Inflammatory macrophage (primary cell): ENCODE measurements at places on chromosomes 12 and 14.

DNA sequence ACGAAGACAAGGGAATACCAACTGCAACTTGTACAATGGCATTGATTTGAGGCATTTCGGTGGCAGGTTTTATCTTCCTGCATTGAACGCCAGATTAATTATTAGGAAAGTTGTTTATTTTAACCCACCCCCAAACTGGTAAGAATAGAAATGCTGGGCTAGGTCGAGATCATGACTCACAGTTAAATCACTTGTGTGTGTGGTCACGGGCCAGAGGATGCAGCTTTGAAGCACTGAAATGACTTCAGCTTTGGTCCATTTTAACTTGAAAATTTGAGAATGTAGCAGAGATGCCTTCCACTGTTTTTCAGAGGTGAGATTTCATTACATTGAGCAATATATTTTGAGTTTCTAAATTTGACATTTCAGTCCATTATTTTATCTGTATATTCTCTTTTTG lies 23.6 kb upstream of the KCNH3 start:
- DNase-seq, result no peak

DNA sequence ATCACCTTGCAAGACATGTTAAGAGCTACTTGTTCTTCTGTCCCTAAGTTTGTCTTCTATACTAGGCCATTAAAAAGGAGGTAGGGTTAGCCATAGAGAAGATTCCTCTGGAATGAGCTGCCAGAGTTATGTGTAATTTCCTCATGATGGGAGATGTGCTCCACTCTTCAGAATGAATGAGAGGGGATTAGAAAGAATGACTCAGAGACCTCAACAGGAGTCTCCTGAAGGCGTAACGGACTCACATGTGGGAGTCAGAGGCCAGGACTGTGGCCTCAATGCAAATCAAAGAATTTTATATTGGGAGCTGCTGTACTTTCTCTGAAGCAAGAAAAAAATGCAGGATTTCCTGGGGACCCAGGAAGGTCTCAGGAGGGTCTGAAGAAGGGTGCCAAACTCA lies 87.8 kb upstream of the ATXN7L3B start:
- no peak for DNase-seq

- DNase-seq, result no peak
These were observed 28.5 kb upstream of the PLEK2 start for GRCh38 chr14:67440513-67440912.

- no peak for DNase-seq
These were observed 450.8 kb downstream of the RAD51B start for GRCh38 chr14:68270342-68270741.
